ENCODE measurements at places on chromosomes 4 and X.
A peak's percentile ranks its signal among the peaks of the same experiment; 100 is the strongest.

DNA sequence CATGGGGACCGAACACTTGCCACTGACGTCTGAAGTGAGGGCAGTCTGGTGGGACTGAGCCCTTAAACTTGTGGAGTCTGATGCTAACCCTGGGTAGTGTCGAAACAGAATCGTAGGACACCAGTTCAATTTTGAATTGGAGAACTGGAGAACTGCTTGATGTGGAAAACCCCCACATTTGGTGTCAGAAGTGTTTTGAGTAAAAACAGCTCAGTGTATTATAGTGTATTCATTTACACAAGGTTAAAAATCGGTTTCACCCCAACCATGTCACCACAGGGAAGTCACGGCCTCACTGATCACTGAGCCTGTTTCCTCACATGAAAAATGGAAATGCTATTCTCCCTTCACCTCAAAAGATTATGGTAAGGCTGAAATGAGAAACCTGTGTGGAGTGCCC is 21.9 kb downstream of the PIN4 start:
- no peak for DNase-seq

- no peak for DNase-seq
These were observed 56.1 kb upstream of the HPGD start for GRCh38 chr4:174578366-174578765.

DNA sequence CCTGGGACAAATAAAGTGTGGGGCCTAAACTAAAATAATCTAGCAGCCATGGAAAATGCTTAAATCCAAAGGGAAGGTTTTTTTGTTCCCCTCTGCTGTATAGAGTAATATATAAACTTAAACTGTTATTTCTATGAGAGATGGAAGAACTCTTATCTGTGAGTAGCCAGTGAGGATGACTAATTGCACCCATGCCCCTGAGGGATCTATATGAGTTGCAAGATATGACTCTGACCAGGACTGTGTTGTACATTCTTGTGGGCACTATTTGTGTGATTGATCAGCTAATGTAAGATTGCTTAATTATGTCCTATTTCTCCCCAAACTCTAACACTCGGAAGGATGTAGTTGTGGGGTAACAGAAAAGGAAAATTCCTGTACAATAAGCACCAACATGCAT is 35.2 kb upstream of the AMBN start:
- no peak for DNase-seq

DNA sequence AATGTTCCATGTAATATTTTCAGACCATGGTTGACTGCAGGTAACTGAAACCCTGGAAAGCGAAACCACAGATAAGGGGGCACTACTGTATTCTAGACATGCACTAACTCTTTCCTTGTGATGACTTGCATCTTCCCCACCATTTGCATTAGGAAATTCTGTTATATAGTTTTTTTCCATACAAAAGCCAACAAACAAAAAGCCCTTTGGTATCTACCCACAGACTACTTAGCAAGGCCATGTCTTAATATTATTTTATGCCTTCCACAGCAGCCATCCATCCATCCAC is 23.5 kb downstream of the OCIAD1 start:
- DNase-seq, result no peak

DNA sequence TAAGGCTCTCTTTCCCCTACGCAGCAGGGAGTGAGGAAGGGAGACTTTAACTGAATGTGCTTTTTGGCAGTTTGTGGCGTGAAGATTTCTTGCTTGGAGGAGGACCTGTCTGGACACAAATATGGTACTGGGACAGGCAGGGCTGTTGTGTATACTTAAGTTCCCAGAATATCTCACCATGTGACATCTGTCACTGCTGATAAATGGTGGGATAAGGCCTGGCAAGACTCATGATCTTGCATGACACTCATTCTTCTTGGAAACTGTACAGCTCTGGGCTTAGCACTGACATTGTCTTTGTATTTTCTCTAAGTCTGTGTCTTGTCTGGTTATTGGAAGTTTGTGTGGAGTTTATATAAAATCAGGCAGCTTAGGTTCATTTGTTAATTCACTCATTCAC is 93.1 kb downstream of the STK32B start:
- DNase-seq, result no peak

GRCh38 chrX:41789374-41789773 is 65.4 kb downstream of the GPR82 start:
- no peak for DNase-seq

DNA sequence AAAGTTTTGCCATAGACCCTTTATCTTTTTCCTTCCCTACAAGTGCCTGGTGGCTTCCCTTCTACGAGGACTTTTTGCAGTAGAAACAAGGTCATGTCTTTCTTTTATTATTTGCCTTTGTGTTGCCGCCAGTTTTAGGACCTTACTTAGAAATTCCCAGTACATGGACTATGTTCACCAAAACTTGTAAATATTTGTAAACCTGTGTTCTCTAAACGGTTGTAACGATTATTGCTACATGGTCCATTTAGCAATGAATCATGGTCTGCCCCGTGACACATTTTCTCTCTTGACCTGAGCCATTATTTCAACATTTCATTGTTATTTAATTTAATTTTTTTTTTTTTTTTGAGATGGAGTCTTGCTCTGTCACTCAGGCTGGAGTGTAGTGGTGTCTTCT is 110.7 kb downstream of the MFAP3L start:
- DNase-seq, result no peak

DNA sequence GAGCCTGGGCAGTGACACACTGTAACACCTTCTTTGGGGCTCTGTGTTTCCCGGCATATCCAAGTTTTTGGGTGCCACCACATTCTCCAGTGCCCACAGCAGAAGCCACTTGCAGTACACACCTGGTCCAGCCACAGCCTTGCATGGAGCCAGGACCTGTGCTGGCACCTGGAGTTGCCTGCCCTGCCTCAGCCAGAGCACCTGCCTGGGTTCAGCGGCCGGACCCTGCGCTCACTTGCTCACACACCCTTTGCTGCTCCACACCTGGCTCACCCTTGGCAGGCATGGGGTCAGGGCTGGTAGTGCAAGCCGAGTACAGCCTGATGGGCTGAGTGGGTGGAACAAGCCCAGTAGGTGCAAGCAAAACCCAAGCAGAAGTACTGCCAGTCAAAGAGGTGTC is 1511.1 kb downstream of the TECRL start:
- DNase-seq, result no peak

GRCh38 chr4:10091531-10092181 is 24.9 kb downstream of the WDR1 start:
- no peak for DNase-seq

GRCh38 chr4:117771647-117772337 is 262.5 kb upstream of the NDST3 start:
- no peak for DNase-seq

GRCh38 chr4:47017494-47017893 is 13.9 kb upstream of the GABRB1 start:
- no peak for DNase-seq

- DNase-seq, result no peak
These were observed 7.2 kb downstream of the STK26 start for GRCh38 chrX:132030264-132030663.

DNA sequence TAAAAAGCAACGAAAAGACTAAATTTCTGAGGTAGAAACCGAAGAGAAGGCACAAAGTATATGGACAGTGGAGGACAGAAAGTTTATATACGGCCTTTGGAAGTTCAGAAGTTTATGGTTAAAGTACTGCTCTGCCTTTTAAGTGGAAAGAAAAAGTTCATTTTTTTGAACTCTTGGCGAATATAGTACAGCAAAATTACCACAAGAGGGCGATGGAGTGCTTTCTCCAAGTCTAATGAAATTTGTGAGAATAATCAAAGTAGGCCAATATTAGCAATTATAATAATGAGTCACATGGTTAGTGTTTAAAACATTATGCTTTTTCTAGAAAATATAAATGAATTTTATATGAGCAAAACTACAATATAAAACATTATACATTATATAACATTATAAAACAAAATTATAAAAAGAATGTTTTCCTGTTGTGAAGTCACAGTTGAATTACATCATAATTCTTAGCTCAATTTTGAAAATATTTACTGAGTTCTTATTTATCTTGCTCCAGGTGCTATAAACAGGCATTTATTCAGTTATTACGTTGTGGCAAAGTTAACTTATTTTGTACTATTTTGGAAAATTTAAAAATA is 136.2 kb upstream of the BMPR1B start:
- DNase-seq, result no peak

DNA sequence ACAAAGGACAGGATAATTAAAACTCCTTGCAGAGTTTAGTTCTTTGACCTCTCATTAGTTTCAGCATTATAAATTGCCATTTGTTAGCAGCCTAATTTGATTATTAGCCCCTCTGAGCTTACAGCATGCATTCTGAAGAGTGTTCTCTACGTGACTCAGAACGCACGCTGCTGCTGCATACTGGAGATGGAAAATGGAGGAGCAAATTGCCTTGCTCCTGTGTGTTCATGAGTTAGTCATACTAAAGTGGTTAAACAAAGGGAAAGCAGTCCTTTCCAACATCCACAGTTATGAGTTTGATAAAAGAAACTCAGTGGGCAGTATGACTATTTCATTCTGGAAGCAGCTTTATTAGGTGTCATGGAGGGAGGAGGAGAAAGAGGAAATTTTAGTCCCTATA is 922.5 kb downstream of the RPA4 start:
- DNase-seq, result peak; percentile 11

DNA sequence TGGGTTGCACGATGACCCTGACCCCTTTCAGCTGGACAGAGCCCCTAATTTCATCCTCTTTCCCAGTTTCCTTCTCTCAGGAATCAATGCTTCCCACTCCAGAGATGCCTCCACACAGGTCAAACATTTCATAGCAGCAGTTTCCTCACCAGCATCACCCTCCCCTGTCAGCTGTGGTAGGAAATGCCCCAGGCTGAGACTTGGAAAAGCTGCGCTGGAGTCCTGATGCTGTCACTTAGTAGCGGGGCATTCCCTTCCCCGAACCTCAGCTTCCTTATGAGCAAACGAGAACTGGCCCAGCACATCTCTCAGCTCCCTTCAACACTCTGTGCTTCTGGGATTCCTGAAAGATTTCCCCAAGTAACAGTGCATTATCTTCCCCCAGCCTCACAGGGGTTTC is 2.7 kb downstream of the GJB1 start:
- no peak for DNase-seq

- DNase-seq, result no peak
These were observed 113.4 kb downstream of the ZAR1 start for GRCh38 chr4:48603366-48604003.

GRCh38 chr4:186714006-186714675 is 9.5 kb downstream of the FAT1 start:
- DNase-seq, result no peak

GRCh38 chr4:67996127-67996526 is 32.8 kb upstream of the TMPRSS11A start:
- DNase-seq, result no peak

- DNase-seq, result no peak
These were observed 8.9 kb upstream of the TMEM165 start for GRCh38 chr4:55386840-55387239.

DNA sequence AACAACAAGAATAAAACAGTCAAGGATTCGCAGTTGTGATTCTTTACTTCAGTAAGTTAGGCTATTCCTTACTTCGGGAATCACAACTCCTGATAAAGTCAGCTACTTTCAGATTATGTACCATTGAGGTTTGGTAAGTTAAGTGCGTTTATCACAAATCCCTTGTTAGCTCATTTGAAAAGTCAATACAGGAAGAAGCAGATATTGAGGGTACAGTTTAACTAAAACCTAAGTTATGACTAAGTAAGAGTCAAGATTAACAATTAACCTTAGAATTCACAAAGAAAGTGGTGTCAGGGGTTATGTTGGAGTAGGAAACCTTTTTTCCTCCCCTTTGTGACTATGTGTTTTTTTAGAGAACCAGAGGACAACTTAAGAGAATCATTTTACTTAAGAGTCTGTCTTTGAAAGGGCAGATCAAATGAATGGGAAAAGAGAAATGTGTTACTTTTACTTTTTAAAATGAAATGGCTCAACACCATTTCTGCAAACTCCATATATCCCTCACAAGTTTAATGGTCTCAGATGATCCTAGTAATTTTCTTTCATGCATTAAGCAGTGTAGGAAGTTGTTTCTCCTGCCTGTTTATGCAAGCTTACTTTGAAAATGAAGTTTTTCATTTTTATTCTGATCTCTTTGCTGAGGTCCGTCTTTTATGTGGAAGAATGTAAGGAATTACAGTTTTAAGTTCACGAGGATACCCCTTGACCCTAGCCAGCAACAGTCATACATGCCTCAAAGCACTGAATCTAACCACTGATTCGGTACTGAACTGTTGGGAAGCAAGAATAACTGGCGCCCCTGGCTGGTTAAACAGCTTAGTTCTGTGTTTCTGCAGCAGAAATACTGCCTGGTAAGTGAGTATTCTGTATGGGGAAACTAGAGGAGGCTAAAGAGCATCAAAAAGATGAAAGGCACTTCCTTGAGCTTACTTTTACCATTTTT is 211.7 kb downstream of the SLC4A4 start:
- peak; percentile 37 for DNase-seq

DNA sequence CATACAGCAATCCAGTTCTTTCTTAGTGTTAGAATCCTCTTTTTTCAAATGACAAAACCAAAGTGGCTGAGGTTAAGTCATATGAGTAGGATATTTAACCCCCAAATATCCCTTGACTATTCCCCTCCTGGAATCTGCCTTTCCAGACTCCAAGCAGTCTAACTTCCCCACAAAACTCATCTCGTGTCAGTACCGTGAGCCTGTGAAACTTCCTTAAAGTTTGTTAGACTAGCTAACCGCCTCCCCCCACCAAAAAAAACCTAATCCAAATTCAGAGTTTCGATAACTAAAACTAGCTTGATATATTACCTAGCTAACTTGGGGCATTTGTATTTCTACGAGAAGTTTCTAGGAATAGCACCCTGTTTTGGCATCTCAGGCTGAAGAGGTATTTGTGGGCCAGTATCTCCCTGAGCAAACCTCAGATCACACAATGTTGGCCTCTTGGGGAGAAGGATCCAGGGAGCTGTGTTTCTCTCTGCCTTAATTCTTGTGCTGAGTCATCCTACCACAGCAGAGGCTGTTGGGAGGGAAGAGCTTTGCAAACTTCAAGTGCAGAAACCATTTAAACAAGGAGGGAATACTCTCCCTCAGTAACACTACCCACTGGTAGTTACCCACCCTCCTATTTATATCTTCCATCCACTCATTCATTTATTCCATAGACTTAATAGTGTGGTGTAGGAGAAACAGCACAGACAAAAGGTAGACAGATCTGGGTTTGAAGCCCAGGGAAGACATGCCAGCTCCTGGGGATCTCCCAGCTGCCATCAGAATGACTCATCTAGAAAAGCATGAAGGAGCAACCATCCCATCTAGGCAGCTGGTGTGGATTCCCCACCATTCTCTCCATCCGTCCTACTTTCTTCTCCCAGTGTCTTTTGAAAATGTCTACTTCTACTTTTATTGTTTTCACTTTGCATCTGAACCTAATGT is 39.3 kb upstream of the TXK start:
- peak; percentile 36 for DNase-seq

DNA sequence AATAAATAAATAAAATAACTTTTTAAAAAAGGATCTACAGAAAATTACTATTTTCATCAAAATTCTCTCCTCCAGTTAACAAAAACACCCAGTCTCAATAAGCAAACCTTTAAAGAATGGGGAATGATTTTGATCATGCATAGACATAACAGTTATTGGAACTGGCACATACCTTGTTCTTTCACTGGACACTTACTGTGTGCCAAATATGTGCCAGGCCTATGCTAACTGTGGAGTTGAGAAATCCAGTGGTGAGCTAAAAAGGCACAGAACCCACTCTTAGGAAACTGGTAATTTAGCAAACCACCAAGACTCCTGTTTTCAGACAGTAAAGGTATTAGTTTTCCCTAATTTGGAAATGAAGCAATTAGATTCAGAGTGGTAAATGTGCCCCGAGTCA is 39.1 kb downstream of the CLOCK start:
- DNase-seq, result no peak

Measured in AG04450 (cell line).